Iris pigment epithelial cell (primary cell): ENCODE measurements at places on chromosomes 1 and 21.

- DNase-seq: peak; percentile 86
Measured at GRCh38 chr1:98104289-98104688, 183.5 kb upstream of the DPYD start.

DNA sequence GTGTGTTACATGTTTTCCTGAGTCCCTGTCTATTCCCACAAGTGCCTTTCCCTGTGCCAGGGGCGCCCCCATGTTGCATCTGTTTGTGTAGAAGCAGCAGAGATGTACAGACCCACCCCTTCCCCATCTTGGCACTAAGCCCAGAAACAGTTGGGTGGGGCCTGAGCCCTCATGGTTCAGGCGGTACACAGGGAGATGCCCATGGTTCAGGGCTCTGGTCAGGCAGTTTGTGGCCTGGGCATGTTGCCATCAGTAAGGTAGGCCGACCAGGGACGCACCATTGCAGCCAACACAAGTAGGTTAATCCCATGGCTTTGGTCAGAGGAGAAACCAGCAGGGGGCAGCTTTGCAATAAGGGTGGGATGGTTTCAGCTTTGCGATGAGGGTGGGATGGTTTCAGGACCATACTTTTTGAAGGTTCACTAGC, 914 bp upstream of the ADGRB2 start:
- DNase-seq: no peak

GRCh38 chr1:116478621-116479020, 92.2 kb downstream of the CD58 start:
- DNase-seq: no peak

DNA sequence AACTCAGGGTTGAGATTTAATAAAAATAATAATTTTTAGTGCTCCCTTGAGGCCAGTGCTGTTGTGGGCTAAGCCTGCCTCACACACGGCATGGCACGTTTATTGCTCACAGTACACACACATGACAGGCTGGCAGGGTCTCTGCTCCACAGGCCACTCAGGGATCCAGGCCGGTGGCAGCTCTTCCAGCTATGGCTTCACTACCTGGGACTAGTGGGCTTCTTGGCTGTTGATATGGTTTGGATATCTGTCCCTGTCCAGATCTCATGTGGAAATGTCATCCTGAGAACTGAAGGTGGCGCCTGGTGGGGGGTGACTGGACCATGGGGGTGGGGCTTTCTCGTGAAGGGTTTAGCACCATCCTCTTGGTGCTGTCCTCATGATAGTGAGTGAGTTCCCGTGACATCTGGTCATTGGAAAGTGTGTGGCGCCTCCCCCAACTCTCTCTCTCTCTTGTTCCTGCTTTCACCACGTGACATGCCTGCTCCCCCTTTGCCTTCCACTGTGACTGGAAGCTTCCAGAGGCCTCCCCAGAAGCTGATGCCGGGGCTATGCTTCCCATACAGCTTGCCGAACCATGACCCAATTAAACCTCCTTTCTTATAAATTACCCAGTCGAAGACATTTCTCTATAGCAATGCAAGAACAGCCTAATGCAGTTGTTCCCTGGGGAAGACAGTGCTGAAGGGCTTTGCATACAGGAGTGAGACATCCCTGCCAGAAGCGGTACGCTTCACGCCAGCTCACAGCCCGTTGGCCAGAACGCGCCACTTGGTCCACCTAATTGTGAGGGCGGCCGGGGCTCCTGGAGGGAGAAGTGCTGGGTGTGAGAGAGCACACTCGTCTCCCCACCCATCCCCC, 226.9 kb upstream of the C1orf174 start:
- DNase-seq: no peak

DNA sequence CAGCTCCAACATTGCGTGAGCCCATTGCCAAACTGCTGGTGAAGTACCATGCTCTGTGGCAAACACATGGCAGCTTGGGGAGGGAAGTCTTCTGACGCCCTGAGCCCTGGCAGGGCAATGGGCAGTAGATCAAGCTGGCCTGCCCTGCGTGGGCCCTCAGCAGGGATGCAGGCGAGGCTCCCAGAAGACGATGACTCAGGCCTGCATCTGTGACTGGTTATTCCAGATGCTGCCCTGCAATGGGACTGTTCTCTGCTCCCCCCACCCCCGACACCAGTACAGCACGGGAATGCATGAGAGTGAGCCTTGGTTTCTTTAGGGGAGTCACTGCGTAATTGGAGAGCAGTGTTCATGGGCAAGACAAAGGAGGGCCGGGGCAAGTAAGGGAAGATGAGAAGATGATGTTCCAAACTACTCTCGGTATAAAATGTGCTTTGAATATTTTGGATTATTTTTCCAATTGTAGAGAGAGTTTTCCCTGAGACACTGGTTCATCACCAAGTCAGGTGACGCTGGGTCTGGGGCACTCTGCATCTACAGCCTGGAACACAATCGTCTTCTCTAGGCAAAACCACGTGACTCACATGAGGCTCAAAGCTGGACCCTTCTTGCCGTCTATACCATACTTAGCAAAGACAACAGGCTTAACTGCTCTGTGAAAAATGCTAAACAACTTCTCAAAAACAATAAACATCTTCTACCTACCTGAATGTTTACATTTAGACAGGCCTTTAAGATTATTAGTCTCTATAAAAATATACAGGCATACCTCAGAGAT, 9.0 kb upstream of the C1orf198 start:
- peak; percentile 50 for DNase-seq

DNA sequence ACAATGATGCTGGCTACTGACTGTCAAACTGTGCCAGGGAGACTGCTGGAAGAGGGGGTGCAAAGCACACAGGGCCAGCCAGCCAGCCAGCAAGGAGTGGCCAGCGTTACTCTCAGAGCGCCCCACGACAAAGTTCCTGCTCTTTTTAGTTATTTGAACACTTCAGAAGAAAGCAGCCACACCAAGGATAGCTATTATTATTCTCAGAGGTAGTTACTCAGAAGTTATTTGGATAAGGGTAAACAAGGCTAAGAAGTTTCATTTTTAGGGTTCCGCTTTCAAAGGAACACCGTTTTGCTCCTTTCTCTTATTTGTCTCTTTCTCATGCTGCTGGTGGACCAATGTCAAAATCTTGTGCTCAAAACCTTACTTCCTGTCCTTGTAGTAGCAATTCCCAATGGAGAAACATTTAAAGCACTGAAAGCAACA, 59.9 kb downstream of the VANGL2 start:
- no peak for DNase-seq

GRCh38 chr1:156104065-156104810, 10.3 kb upstream of the LMNA start:
- DNase-seq: peak; percentile 71

DNA sequence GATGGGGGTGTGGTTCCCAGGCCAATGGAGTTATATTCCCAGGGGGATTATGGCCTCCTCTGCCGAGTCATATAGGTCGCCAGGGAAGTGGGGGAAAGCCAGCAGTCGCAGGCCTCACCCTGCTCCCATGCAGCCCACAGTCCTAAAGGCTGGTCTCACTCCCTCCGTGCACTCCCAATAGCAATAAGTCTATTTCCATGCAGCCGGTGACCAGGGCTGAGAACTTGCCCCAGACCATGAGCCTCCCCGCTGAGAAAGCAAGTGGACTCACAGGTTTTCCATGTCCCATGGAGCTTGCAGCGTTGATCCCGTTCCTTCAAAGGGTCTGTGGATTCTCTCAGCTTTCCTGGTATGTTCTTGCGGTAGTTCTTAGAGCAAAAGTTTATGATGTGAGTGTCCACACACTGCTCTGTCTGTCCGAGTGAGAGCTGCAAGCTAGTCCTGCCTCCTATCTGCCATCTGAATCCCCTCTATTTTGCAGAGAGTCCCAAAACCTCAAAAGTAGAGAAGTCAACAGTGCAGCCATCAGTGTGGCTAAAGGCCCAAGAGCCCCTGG, 81.7 kb upstream of the TMPRSS2 start:
- no peak for DNase-seq

DNA sequence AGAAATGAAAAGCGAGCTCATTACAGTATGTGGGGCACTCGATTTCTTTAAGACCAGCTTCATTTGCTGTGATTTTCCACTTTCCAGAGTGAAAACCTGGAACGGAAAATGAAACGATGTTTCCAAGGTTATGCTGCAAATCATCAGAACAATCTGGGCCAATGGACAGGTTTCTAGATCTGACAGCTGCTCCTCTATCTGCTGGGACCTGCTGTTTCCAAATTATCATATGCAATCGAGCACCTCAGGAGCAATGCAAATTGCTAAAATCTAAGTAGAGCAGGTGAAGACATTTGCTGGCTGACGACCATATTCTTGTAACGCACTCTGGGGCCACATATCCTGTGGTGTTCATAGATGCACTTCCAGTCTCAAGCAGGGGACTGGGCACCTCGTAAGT, 39.7 kb upstream of the TIAM1 start:
- DNase-seq: no peak

GRCh38 chr1:201406831-201407406, 7.8 kb upstream of the LAD1 start:
- no peak for DNase-seq

DNA sequence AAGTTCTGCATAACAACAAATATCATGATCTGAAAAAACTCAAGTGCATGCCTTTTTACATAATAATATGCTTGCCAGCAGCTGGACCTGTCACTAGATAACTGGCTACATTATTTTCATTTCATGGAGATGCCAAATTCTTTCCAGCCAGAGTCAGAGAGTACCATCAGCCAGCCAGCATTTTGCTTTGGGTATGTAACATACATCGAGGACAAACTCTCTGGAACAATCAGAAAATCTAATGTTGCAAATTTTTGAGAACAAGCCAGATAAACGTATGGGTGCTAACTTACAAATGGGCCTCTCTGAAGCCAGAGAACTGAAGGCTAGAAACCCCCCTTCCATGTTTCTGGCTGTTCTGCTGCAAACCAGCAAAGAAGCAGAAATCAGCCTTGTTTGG, 76.3 kb upstream of the BACE2 start:
- DNase-seq: no peak

DNA sequence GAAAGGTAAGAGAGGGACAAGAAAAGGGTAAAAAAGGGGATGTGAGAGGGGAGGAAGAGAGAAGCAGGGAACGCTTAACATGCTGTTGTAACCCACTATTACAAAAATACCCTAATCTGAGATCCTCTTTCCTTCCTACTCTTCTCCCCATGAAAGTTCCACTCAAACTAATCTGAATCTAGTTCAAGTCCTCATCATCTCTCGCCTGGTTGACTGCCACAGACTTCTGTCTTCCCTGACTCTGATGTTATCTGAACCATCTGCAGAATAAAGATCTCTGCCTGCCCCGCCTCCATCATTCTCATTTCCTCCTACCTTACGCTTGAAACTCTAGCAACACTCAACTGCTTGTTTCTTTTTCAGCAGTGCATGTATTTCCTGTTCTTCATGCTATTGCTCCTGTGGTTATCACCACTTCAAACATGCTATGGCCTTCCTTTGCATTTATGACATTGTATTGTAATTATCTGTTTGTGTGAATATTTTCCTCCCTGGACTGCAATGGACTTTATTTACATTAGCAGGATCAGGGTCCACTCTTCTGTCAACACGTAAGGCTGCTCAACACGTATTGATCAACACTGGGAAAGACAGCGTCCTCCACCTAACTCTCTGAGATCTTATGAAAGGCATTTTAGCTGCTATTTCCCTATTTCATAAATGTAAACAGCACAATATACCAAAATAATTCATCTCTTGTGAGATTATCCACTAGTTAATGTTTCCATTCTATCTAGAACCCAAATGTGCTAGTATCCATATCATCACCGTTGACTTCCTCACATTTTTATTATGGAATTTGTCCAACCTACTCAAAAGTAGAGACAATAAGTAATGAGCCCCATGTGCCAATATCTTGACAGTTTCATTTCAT, 215.5 kb upstream of the USP25 start:
- DNase-seq: no peak

GRCh38 chr1:32701951-32702598, 495 bp downstream of the SYNC start:
- peak; percentile 29 for DNase-seq

DNA sequence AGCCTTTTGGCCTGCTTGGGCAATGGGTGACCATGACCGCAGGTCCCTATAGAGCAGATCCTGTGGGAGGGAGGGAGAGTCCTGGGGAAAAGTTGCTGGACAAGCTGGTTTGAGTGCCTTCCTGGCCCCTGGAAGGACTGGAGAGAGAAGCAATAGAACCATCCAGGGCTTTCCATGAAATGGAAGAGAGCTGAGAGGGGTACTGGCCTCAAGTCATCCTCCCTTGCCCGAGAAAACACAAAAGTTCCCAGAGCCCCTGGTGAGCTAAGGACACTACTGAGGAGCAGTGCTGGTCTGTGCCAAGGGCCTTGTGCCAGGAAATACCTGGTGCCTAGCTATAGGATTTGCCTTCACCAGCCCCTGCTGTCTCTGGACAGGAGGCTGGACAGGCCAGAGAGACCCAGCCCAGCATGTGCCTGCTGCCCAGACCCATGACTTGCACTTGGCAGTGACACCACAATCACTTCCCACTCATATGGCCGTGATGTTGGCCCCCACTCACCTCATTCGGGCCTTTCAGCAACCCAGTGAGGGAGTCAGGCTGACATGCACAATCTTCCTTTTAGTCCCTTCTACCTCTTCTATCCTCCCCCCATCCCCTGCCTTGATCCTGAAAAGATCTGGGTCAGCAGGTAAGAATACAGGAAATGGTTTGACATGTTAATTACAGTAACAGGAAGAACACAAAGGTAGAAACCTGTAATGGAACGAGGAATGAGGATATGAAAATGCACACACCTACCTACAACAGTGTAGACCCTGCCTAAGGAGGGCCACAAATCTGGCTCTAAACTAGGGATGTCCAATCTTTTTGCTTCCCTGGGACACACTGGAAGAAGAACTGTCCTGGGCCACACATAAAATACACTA, 7.0 kb downstream of the SH3BP5L start:
- no peak for DNase-seq

DNA sequence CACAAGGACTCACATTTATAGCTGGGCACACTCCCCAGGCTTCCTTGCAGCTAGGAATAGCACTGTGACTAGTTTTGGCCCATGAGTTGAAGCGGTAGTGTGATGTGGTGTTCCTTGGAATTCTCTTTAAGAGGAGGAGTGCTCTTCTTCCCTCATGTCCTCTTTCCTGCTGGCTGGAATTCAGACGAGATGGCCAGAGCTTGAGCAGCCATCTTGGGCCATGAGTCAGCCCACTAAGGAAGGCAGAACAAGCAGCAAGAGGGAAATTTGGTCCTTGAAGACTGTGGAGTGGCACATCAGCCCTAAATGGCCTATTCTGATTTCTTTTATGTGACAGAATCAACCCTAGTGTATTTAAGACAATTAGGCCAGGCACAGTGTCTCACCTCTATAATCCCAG, 20.0 kb downstream of the HTR6 start:
- DNase-seq: no peak

GRCh38 chr1:236176337-236177336, 34.3 kb downstream of the GPR137B start:
- no peak for DNase-seq
